ENCODE measurements at places on chromosomes 6 and 20.

- no peak for DNase-seq
Measured at GRCh38 chr6:64539917-64540316, 904.3 kb downstream of the PHF3 start.

DNA sequence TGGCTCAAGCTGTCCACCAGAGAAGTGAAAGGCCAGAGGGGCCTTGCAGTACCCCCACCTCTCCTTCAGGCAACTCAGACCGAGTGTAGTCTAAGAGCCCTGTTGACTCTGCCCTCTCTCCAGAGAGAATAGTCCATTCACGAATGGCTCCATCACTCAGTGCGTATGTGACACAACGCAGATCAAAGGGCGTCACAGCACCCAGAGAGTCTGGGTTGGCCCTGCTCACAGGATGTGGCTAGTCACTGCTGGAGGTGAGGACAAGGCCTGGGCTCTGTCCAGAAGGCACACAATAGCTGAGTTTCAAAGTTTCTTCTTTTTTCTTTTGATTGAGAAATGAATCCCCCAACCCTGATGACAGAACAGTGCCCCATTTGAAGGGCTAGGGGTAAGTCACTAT, 74.1 kb downstream of the TRMT11 start:
- DNase-seq: no peak

- no peak for DNase-seq
Measured at GRCh38 chr6:138383776-138384175, 6.1 kb downstream of the SMIM28 start.

DNA sequence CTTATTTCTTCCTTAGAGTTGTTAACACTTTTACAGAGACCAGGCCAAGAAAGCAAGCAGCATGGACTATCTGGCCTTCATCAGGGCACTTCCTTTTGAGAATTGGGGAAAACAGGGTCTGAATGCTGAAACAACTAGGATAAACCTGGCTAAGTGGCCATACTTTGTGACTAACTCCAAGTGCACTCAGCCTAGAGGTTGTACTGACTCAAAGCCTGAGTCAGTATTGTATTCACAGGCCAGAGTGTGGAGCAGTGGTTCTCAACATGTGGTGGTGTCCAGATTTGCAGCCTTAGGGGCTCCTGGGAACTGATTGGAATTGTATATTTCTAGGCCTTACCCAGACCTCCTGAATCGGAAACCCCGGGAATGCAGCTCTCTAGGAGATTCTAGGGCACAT, 20.1 kb downstream of the SEC23B start:
- DNase-seq: no peak

GRCh38 chr20:21832442-21833385, 127.2 kb downstream of the PAX1 start:
- DNase-seq: no peak
